ENCODE measurements at places on chromosomes 13 and 19.

DNA sequence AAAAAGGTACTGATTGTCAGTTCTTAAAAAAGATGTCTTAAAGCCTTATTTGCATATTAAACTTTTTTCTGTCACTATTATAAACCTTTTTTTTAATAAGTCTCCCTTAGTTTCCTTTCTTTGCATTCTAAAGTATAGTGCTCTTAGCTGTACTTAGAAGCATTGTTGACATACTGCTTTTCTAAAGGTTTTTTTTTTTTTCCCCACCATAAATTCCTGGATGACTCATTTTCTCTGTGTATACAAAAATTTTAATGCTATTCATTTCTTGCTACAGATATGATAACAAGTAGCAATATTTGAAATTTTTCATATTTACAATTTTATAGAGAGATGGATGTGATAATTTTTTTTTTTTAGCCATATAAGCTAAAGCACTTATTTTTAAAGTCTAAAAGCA is 43.5 kb downstream of the METTL21C start:
- DNase-seq, result peak; percentile 67

DNA sequence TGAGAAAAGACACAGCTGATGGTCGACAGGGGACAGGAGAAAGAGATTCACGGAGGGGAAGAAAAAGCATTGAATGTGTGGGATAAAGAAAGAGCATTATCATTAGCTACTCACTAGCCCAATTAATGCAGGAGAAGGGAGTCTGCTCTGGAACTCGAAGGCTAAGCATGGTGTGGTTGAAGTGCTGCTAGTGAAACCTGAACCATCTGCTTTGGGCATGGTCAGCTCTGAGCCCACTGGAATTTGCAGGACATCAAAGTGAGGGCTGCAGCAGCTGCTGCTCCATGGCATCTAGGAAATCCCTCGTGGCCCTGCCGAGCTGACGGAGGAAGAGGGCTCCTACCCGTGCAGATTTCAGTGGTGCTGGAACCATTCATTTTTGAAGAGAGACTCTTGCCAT is 320.3 kb downstream of the ATP8A2 start:
- DNase-seq, result no peak

- DNase-seq, result peak; percentile 96
These were observed at the start of gene JUND for GRCh38 chr19:18281082-18282020. Gene JUND (minus strand): TSS chr19:18281622. CDS start chr19:18281484, 138 bp downstream.

GRCh38 chr13:73816702-73817101 is 317.5 kb downstream of the KLF12 start:
- DNase-seq, result peak; percentile 16

DNA sequence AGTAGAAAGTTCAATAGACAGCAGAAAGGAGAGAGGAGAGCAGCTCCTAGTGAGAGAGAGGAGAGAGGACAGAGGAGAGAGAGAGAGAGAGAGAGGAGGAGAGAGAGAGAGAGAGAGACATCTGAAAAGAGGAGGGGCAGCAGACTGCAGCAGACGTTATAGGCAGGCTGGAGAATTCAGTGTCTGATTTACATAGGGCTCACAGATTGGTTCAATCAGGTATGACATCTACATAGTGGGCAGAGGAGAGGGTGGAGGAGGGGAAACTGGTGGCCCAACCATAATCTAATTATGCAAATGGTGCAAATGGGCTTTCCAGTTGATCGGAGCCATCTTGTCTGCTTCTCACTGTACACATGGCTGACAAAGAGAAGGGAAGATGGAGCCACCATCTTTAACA is 221.3 kb upstream of the TRPC4 start:
- no peak for DNase-seq

- peak; percentile 68 for DNase-seq
These were observed 5.9 kb upstream of the GDF15 start for GRCh38 chr19:18379803-18380747.

GRCh38 chr19:18659281-18660050 is 22.6 kb downstream of the KLHL26 start:
- peak; percentile 46 for DNase-seq

GRCh38 chr19:33280351-33280921 is 21.9 kb downstream of the CEBPA start:
- peak; percentile 14 for DNase-seq

DNA sequence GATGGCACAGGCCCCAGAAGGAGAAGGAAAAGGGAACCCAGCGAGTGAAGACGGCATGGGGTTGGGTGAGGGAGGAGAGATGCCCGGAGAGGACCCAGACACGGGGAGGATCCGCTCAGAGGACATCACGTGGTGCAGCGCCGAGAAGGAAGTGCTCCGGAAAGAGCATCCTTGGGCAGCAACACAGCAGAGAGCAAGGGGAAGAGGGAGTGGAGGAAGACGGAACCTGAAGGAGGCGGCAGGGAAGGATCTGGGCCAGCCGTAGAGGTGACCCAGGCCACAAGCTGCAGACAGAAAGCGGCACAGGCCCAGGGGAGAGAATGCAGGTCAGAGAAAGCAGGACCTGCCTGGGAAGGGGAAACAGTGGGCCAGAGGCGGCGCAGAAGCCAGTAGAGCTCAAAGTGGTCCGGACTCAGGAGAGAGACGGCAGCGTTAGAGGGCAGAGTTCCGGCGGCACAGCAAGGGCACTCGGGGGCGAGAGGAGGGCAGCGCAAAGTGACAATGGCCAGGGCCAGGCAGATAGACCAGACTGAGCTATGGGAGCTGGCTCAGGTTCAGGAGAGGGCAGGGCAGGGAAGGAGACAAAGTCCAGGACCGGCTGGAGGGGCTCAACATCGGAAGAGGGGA is 1.1 kb downstream of the PPP1R12C start:
- DNase-seq, result peak; percentile 76

GRCh38 chr13:74647211-74647610 is 513.0 kb upstream of the KLF12 start:
- DNase-seq, result no peak

GRCh38 chr19:7267792-7268704 is 26.2 kb downstream of the INSR start:
- DNase-seq, result no peak

GRCh38 chr19:907183-907853 is 5.7 kb downstream of the R3HDM4 start:
- DNase-seq, result no peak

DNA sequence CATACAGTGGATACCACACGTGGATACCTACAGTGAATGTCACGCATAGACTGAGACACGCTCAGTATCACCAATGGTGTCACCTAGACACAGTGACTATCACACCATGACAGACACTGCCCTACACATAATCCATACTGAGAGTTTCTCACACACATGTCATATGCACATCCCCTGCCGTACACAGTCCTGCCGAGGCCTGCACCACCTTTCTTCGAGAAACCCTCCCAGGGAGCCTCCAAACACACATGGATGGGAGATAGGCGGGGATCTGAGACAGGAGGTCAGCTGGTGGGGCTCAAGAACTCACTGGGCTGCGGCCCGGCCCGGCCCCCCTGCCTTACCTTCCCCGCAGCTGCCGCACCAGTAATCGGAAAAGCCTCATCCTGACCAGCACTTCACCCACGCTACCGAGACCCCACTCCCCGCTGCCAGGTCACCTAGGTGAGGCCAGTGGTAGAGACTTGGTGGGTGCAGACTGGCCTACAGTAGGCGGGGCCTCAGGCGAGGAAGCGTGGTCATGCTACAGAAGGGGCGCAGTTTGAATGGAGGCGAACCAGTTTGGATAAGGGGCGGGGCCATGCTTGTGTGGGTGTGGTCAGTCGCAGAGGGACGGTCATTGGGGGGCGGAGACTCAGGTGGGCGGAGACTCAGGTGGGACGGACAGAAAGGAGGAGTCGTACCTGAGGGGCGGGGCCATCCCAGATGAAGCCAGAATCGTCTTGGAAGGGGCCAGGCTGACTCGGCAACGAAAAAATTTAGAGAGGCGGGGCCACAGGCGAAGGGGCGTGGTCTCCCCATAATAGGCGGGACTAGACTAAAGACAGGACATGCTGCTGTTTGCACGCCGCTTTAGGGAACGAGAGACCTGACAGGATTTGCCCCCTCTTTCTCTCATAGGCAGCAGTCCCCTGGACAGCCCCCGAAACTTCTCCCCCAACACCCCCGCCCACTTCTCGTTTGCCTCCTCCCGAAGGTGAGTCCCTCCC is 2.1 kb downstream of the MAST1 start:
- peak; percentile 83 for DNase-seq

GRCh38 chr13:106488686-106489085 is 46.8 kb downstream of the EFNB2 start:
- DNase-seq, result no peak

DNA sequence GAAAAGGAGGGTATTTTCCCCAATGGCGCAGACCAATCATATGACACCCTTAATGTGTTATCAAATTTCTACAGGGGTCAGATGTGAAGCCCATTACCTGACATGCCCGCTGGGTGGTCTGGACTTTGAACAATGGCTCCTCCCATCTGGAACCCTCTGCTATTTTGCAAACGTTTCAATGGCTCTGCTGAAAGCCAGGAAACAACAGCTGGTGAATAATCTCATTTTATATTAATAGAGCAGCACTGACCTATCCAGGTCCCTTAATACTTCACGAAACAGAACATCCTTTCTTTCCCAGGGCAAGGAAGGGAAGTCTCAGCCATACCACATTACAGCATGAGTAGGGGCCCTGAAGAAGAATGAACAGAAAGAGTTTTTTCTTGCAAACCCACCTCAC is 20.3 kb upstream of the KPNA3 start:
- no peak for DNase-seq

- DNase-seq, result no peak
These were observed 463 bp downstream of the PCSK4 start for GRCh38 chr19:1489463-1490310.

- DNase-seq, result peak; percentile 54
These were observed 665 bp downstream of the ZNF497 start for GRCh38 chr19:58361900-58362271.

DNA sequence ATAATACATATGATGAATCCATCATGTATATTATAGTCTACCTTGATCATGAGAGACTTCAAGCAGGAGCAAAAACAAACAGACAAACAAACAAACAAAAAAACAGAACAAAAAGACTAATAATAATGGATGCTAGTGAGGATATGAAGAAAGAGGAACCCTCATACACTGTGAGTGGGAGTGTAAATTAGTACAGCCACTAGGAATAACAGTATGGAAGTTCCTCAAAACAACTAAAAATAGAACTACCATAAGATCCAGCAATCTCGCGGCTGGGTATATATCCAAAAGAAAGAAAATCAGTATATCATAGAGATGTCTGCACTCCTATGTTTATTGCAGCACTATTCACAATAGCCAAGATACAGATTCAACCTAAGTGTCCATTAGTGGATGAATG is 7.0 kb upstream of the DLEU7 start:
- DNase-seq, result no peak

DNA sequence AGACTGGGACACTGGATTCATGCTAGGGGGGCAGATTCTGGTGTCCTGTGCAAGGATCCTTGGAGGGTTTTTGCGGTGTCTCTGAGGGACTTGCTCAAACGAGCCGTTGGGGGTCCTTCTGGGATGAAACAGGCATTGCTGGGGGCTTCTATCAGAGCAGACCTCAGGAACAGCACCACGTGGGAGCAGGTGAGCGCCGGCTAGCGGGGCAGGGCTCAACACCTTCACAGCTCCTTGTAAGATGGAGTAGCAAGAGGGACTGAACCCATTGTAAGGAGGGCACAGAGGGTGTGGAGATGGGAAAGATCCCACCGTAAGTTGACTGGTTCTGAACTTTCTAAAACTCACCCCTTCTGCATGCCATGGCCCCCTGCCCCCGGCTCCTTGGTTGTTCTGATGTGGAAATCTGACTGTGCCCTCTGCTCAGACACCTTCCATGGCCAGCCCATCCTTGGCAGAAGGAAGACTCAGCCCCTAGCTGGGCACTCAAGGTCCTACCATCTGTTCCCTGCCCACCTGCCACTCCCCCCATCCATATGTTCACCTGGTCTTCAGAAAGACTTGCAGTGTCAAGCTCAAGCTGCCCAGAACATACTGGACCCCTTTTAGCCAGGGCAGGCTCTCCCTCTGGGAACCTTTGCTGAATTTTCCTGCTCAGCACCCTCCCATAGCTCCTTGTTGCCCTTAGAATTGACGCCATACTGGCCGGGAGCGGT is 1.2 kb downstream of the SLC27A1 start:
- DNase-seq, result no peak

DNA sequence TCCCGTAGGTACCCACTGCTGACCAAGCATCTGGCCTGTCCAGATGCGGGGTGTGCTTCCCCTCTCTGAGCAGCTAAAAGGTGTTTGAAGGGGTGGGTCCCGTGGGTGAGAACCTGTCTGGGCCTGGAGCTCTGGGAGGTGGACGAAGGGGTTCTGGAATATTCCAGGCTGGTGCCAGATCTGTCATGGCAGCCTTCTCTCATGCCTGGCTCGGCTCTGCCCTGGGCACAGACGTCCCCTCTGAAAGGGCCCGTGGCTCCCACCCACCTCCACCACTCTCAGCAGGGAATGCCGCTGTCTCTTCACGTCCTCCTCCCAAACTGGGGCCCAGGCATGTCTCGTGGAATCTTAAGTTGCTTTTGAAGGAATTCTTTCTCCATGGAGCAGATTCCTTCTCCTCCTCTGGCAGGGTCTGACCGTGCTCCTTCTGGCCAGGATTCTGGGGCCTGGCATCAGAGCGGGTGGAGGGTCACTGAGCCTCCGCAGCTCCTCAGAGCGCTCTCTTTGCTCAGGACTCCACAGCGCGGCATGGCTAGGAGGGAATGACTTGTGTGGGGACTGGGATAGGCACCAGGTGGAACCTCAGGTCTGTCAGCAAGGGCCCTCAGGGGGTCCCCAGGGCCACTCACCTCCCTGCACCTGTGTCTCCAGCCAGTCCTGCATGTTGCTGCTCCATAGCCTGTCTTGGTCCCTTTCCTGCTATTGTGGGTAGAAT is 5.9 kb upstream of the MCF2L start:
- no peak for DNase-seq

DNA sequence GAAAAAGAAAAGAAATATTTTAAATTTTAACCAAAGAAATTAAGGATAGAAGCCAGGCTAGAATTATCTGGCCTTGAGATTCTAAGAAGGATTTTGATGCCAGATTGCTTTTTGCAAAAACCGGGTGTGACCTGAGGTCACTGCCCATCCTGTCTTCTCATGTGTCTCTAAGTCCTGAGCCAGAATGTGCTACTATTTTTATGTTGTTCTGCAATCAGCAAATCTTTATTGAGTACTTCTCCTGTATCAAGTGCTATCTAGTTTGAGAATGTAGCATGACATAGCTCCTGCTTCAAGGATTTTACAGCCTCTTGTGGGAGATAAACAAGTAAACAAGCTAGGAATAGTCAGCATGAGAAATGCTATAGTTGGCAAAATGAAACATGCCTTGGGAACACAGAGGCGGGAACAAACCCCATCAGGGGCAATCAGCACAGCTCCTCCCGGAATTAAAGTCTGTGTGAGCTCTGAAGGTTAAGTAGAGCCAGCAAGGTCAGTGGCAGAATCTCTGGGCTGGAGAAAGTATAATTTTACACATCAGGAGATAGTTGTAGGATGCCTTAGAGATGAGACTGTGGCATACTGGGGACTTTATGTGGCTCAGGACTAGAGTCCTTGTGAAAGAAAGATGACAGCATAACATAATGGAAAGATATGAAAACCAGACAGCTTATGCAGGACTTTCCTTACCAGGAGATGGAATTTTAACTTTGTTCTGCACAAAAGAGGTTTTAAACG is 899.5 kb upstream of the SLC10A2 start:
- no peak for DNase-seq

GRCh38 chr13:112137144-112137543 is 70.2 kb downstream of the SOX1 start:
- no peak for DNase-seq

- no peak for DNase-seq
These were observed 12.6 kb upstream of the UGGT2 start for GRCh38 chr13:96065849-96066248.

GRCh38 chr13:107462501-107462900 is 752.8 kb downstream of the LIG4 start:
- no peak for DNase-seq

Data from ELR (cell line).